ENCODE measurements at places on chromosomes 2 and 18.
A peak's percentile ranks its signal among the peaks of the same experiment; 100 is the strongest.

DNA sequence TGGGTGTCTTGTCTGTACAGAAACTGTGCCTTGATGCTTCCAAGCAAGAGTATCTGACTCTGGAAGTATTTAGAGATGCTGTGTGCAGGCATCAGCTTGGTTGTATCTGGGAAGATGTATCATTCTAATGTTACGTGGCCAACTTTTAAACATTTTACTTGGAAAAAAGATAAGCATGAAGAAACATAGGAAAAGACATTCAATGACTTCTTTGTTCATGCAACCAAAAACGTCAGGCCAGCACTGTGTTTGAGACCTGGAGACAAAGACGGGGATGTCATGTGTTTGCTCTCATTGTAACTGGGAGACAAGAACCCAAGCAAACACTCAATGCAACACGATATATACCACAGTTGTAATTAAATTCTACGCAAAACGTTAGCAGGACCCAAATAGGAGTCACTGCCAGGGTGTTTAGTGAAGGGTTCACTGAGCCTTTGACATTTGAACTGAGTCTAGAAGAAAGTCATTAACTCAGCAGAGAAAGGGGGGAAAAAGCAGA, 8.9 kb upstream of the SESTD1 start:
- DNase-seq: no peak

DNA sequence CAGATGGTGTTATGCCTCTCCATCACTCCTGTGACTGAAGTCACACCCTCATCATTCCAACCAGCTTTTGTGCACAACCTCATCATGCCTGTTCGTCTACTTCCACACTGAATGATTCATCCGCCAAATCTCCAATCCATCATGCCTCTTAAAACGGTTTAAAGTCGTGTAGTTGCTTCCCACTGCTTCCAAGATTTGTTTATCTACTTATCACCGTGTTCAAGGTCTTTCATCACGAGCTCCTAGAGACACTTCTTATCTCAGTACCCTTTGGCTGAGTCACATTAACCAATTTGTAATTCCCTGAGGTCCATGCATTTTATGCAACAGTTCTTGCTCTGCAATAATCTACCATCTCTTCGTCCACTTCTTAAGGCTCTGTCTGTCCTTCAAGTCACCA, 592.3 kb upstream of the ID2 start:
- DNase-seq: no peak

GRCh38 chr2:124978597-124978996, 953.5 kb downstream of the CNTNAP5 start:
- no peak for DNase-seq

DNA sequence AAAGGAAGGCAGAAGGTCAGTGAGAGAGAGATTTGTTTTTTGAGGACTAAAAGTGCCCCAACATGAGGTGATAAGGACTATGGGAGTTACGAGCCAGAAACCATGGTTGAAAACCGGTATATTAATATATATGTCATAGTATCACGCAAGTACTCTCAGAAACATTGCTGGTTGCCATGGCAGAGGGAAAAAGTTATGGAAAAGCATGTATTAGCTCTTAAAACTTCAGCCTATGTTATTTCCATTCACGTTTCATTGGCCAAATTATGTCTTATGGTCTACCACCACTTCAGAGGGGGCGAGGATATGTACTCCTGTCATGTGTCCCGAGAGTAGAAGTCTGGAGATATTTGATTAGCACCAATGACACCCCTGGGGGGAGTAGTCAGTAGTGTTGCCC, 125.9 kb downstream of the LTBP1 start:
- no peak for DNase-seq

GRCh38 chr2:172333235-172333977, 94.0 kb upstream of the ITGA6 start:
- DNase-seq: no peak

DNA sequence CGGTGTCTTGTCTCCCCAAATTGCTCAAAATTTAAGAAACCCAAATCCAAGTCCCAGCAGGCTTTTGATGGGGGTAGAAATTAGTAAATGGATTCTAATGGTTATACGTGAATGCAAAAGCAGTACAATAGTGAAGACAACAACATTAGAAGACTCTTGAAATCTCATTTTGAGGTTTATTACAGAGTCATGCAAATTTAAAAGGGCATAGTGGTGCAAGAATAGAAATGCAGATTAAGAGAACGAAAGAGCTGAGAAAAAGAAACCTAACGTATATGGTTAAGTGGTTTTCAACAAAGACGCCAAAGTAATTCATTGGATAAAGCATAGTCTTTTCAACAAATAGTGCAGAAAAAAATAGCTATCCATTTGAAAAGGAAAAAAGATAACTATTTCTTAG, 33.2 kb upstream of the CXXC1 start:
- DNase-seq: no peak

DNA sequence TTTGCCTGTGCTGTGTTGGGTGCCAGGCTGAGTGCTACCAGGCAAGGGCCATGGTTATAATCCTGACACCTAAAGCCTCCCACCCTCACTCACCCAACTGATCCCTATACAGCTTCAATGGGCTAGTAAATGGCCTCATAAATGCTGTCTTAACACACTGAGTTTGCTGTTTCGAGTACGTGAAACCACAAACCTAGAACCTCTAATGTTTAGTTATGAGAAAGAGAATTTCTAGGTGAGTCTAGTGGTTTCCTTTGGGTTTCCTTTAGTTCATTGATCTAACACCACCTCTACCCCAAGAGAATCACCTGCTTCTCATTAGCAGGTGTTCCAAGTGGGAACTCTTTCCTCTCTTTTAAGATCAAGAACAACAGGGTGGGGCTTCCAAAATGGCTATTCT, 172.0 kb downstream of the MC4R start:
- DNase-seq: no peak

GRCh38 chr2:197888321-197888720, 83.9 kb downstream of the PLCL1 start:
- no peak for DNase-seq

DNA sequence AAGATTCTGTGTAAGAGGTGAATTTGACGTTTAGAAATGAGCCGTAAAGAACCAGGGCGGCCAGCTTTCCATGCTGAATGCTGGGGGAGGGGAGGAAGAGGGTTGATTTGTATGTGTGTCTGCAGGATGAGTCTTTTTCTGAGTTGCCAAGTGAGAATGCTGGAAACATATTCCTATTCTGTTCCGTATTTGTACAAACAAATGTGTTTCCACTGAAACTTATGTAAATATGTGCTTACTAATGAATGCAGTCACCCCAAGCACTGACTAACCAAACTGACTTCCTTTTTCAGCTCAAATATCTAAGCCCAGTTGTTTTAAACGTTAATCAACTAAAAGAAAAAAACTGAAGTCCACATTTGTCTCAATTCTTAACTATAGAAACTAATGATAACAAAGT, 74.9 kb upstream of the APCDD1 start:
- no peak for DNase-seq

DNA sequence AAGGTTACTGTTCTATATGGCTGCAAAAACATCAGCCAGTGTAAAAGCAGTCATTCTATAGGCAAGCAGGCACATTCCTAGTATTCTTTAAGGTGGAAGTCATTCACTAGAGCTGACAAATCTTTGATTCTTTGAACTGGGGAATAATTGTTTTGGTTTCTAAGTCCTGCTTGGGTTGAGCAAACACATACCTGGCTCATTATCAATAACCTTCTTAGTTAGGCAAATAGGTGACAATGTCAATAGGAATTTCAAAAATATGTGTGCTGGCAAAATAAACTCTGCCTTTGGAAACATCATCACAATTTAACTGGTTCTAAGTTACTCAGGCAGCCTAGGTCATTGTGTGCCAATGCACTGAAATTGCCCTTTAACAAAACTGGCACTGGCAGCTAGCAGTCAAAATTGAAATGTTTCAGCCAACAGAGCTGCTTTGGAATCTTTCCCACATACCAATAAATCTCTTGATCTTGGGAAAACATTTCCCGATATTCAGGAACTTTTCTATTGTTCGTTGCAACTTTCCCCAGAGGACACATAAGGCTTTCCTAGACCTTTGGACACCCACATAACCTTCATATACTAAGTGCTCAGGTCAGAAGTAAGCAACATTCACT, 402.0 kb upstream of the MMADHC start:
- no peak for DNase-seq

- no peak for DNase-seq
Observed at GRCh38 chr2:186746584-186746983, 52.7 kb downstream of the FAM171B start.

GRCh38 chr2:10764096-10764785, 42.8 kb downstream of the ATP6V1C2 start:
- DNase-seq: no peak

DNA sequence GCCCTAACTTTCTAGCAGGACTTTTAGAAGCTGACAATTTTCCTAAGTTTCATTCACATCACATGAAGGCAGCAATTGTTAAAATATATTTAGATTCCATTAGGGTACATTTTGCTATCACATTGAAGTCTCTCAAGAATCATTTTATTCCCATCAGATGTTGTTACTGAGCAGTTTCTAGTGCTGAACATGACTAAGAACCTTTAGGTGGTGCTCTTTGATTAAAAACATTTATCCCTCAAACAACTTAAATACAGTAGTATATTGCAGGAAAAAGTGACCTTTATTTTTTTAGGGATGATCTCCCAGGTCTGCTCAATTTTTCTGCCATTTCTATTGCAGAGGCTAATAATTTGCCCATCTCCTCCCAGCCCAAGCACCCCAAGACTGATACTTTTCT, 22.9 kb upstream of the NARS1 start:
- DNase-seq: no peak

- DNase-seq: peak; percentile 70
Observed at GRCh38 chr2:70767079-70767698, 811 bp downstream of the ADD2 start.

GRCh38 chr2:97728091-97728731, 14.8 kb downstream of the ZAP70 start:
- DNase-seq: no peak

DNA sequence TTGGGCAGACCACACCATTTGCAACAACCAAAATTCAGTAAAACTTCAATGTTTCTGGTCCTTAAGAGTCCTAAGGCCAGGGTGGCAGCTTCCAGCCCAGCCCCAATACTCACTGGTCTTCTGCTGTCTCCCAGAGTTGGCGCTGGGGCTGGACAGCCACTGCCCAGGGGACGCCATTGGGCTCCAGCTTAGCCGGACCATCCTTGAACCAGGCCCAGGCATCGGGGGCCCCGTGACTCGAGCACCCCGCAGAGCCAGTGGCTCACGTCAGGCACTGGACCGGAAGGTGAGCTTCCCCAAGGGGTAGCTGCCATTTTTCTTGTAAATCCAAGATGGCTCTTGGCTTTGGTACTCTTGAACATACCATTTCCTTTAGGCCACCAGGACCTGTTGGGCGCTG, 21.8 kb downstream of the SNED1 start:
- DNase-seq: no peak

- no peak for DNase-seq
Observed at GRCh38 chr2:153047220-153047619, 328.8 kb downstream of the ARL6IP6 start.

- peak; percentile 91 for DNase-seq
Observed at GRCh38 chr2:236720974-236721540, 151.4 kb downstream of the ACKR3 start.

DNA sequence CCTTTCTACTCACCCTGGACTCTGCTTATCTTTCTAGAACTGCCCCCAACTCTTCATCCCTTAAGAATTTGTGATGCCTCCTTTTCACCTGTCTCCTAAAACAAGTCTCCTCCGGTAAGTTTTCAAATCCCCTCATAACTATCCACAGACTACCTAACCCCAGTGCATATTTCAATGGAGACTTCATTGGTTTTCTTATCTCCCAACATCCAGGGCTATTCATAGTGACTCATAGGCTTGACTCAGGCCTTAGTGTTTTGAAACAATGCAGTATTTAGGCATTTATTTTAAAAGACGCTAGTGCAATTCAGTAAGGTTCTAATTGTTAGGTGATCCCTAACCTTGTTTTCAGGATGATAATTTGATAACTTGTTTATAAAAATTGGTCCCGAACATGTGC, 399.2 kb downstream of the CPS1 start:
- DNase-seq: no peak

- DNase-seq: no peak
Observed at GRCh38 chr2:223596208-223596607, 6.0 kb downstream of the SCG2 start.

- DNase-seq: no peak
Observed at GRCh38 chr18:47775961-47776360, 154.5 kb downstream of the SMAD2 start.

GRCh38 chr18:75406491-75407445, 20.7 kb downstream of the SMIM21 start:
- DNase-seq: no peak

- DNase-seq: no peak
Observed at GRCh38 chr2:139162456-139162855, 382.3 kb upstream of the NXPH2 start.

- DNase-seq: no peak
Observed at GRCh38 chr2:19810148-19810547, 91.6 kb downstream of the TTC32 start.

DNA sequence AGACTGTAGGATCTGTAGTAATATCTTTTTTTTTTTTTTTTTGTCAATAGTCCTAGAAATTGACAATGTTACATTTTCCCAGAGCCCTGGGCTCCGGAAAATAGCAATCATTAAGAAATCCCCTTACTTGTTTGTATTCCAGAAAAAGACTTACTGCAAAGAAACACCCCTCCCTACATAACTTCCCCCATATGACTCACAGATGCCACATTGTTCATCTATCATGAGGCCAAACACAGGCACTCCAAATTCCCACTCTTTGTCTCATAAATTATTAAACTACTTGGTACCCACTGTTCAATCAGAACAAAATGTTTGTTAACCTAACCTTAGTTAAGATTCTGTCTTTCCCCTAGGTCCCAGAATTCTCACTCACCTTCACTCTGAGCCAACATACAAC, 53.5 kb downstream of the TEX51 start:
- DNase-seq: no peak

GRCh38 chr18:24270358-24270936, 127.2 kb downstream of the OSBPL1A start:
- no peak for DNase-seq

GRCh38 chr2:56100791-56101312, 82.9 kb upstream of the CCDC85A start:
- no peak for DNase-seq

GRCh38 chr2:207248702-207249377, 83.1 kb upstream of the KLF7 start:
- no peak for DNase-seq

DNA sequence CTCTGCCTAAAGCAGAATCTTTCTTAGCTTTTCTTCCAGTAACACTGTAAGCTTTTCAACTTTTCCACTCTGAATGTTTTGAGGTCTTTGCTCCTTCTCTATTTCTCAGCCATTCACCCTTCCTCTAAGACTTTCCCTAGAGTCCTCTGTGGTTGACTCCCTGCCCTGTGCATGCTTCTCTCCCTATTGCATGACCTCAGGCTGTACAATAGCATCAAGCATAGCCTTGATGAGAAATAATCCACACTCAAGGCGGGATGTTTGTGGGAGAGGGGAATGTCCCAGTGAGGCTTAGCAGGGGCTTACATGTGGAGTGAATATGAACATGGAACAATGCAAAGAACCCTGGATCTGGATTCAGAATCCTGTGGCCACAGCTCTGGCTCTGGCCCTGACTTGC, 48.4 kb upstream of the IGFBP5 start:
- no peak for DNase-seq

GRCh38 chr2:215419769-215420470, 15.9 kb downstream of the FN1 start:
- no peak for DNase-seq

- DNase-seq: no peak
Observed at GRCh38 chr2:11121823-11122155, 33.5 kb upstream of the SLC66A3 start.

All from NCI-H1105 (cell line).